ENCODE measurements at places on chromosomes 1 and 21.

GRCh38 chr1:109225711-109226445 is 12.2 kb downstream of the SARS1 start:
- no peak for DNase-seq

GRCh38 chr1:225446981-225447615 is 19.3 kb upstream of the LBR start:
- DNase-seq: no peak

GRCh38 chr1:33903210-33903589 is 39.3 kb downstream of the HMGB4 start:
- no peak for DNase-seq

DNA sequence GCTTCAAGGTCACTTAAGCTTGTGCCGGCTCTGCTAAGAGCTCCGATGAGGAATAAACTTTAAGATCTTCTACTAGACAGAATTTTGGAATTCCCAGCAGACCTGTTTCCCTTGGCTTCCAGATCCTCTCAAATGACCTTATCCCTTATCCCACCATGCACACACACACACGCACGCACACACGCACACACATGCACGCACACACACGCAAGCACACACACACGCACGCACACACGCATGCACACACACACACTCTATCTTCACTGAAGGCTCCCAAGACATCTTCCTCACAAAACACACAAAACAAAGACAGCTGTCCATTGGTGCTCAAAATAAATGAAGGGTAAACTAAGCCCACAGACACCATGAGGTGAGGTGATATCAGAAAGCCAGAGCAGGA is 659.9 kb downstream of the KIF26B start:
- DNase-seq: no peak

- peak; percentile 3 for DNase-seq
Observed at GRCh38 chr1:17606826-17607440, 67.4 kb downstream of the ARHGEF10L start.

- no peak for DNase-seq
Observed at GRCh38 chr21:25625036-25625435, 14.0 kb upstream of the JAM2 start.

DNA sequence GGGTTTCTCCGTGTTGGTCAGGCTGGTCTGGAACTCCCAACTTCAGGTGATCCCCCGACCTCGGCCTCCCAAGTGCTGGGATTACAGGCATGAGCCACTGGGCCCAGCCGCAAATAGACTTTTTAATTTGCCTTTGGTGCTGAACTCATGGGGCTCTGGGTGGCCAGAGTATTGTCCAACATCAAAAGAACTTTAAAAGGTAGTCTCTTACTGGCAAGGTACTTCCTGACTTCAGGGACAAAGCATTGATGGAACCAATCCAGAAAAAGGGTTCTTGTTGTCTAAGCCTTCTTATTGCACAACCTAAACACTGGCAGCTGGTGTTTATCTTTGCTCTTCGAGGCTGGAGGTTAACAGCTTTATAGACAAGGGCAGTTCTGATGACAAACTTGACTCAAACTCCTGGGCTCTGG is 3.8 kb upstream of the KTI12 start:
- DNase-seq: no peak

DNA sequence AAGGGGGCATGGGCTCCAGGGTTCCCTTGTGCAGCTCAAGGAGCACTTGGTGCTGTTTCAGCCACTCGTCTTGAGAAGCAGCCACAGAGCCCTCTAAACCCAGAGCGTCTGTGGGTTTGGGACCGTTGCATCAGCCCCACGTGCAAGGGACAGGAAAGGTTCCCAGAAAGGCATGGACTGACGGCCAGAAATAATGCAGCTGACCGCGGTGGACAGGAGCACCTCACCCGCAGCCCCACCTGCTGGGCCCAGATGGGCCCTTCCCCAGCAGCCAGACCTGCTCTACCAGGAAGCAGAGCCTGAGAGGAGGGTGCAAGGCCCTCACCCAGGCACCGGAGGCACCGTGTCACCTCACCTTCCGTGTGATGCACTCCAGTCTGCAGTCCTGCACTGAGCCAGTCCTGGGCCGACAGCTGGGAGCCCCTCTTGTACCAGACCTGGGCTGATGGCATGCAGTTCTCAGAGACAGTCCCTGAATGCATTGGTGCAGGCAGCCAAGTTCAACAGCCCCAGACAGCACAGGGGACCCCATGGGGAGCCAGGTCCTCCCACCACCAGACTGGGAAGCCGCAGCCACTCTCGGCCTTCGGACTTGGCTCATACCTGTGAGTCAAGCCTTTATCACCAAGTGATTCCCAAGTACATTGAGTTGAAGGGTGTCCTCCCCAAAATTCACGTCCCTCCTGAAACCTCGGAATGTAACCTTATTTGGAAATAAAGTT is 4.8 kb upstream of the TFF3 start:
- DNase-seq: no peak
